ENCODE measurements at places on chromosomes 6 and 20. TPM values are rescaled to one million over a fixed set of nuclear protein-coding genes. Genes with fewer than 3 reads are reported as not detected.

Gene NHSL1
- 0.38 TPM for total RNA-seq

Gene CDH26
- total RNA-seq = 1.1 TPM

Gene RIPOR3
- total RNA-seq = not detected

Gene TM9SF4
- 49.8 TPM for total RNA-seq

Gene SLC17A2
- total RNA-seq = not detected

Gene SGK2
- total RNA-seq = not detected
